Stimulated activated CD4-positive, alpha-beta T cell treated with anti-CD3 and anti-CD28 coated beads, TNF-alpha, amount 100 ng/mL, for 4 hours (primary cell): ENCODE measurements at places on chromosomes 3 and 15.

- DNase-seq: no peak
These were observed 7.1 kb downstream of the LRRK1 start for GRCh38 chr15:100926258-100926657.

GRCh38 chr3:128076483-128077201 is 24.4 kb downstream of the SEC61A1 start:
- DNase-seq: no peak

DNA sequence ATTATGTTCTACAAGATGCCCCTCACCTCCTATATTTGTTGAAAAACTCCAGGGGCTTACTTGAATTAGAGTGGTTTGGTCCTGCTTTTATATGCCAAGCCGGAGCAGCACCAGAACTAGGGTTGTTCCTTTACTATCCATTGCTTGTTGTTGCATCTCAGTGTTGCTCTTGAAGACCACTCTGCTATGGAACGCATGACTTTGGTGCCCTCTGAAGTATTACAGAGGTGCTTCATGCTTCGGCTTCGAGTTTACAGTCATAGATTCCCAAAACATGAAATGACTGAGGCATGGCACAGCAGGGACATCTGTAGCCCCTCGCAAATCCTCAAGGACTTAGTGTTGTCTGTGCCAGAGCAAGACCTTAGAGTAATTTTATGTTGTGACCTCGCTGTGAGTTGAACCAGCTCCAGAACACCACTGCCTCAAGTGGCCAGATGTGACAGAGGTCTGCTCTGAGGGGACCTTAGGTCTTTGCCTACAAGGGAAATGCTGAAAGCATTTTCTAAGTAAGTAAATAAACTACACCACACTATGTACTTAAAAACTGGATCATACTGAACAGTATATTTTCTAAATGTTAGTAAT is 67.2 kb upstream of the SIAH2 start:
- DNase-seq: no peak

DNA sequence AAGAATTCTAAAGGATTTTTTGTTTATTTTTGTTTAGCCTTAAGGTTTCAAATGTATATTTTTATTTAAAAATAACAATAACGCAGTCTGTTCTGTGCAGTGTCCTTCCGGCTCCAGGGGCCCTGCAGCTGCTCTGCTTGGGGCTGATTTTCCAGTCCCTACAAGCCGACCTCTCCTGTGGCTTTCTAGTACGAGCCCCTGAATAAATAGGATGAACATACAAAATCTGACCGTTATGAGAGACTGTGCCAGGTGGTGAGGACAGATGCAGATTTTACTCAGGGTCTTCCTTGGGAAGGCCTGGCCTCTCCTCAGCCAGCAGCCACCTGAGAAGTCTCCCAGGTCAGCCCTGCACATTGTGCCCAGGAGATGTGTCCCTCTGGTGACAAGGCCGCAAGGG is 59.2 kb upstream of the ADAMTS17 start:
- no peak for DNase-seq

DNA sequence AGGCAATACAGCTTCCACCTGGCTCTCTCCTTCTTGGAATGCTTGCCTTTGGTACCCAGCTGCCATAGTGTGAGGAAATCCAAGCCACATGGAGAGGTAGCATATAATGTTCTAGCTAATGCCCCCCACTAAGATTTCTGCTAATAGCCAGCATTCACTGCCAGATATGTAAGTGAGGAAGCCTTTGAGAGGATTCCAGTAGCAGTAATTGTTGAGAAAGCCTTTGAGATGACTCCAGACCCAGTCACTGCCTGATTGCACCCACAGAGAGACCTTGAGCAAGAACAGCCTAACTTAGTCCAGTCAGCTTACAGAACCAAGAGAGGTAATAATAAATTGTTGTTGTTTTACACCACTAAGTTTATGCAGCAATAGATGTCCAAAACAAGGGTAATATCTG is 63.1 kb downstream of the STRIT1 start:
- no peak for DNase-seq

- DNase-seq: no peak
These were observed 91.4 kb upstream of the MEX3B start for GRCh38 chr15:82137261-82137660.

DNA sequence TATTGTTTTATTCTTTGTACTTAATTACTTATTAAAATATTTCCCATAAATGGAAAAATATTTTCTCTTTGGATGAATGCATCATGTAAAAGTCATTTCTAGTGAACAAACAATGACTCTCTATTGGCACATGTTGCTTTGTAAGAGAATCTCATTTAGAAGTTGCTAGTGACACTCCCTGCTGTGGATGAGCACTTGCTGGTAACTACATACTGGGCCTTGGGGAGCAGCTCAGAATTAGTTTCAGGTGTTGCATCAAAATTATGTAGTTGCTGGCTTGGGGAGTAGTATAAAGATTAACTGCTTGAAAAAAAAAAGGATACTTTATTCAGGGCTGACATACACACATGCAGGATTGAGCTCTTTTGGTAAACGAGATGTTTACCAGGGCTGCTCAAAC is 80.3 kb upstream of the KCNAB1 start:
- no peak for DNase-seq

DNA sequence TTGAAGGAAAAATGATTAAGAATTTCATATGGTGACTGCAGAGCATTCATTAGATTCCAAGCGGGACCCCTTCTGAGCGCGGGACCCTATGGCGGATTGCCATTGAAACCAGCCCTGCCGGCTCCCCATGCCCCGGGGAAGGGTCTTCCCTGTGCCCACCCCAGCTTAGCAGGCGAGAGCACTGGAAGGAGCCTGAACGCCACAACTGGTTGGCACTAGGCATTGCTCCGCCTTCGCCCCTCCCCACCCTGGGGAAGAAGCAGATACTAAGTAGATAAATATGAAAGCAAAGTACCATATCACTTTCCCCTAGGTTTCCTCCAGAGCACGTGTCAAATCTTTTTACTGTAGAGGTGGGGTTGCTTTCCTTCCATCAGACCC is 70.7 kb downstream of the CYP19A1 start:
- DNase-seq: no peak

GRCh38 chr3:41974223-41974622 is 12.3 kb upstream of the ULK4 start:
- no peak for DNase-seq
